Right atrium auricular region (tissue), 2 donors: ENCODE measurements at places on chromosomes 5 and 9. TPM values are rescaled to one million over a fixed set of nuclear protein-coding genes. Genes with fewer than 3 reads are reported as not detected.

SLC45A2 gene
- total RNA-seq, result 0.82 TPM

LHX3 gene
- total RNA-seq, result not detected

GRCh38 chr9:127061411-127061810 is 61.0 kb downstream of the ANGPTL2 start:
- DNase-seq, result peak; percentile 16

ACTBL2 gene
- not detected for total RNA-seq

DNA sequence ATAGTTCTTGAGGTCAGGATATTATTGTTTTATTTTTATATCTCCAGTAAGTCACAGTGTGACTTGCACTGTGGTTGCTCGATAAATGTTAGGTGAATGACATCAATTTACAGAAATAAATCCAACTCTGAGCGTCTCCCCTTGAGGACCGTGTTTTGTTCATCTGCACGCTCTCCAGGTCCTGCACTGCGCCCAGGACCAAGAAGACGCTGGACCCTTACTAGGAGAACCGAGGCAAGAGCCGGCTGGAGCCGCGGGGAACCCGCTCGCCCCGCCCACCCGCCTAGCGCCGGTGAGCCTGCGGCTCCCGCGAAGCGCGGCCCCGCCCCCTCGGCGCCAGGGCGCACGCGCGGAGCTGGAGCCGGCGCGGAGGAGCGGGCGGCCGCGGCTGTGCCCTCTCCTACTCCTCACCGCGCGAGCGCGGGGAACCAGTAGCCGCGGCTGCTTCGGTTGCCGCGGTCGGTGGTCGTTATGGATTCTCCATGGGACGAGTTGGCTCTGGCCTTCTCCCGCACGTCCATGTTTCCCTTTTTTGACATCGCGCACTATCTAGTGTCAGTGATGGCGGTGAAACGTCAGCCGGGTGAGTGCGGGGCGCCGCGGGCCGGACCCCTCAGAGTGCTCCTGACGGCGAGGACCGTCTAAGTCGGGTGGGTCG is at the start of gene TMEM38B:
Gene TMEM38B, plus strand, starts transcription at position 352 of the 658 bp plus-strand sequence. Its CDS starts 120 bp downstream, at position 472.
- peak; percentile 71 for DNase-seq

- no peak for DNase-seq
Measured at GRCh38 chr9:94017939-94018531, 62.9 kb upstream of the BARX1 start.

GRCh38 chr5:115816226-115817081 is at the start of gene CDO1:
CDO1 (minus strand) TSS chr5:115816659; CDS start chr5:115816397, 262 bp downstream.
- peak; percentile 72 for DNase-seq

GRCh38 chr9:33331377-33331891 is 41.1 kb downstream of the NFX1 start:
- DNase-seq, result no peak

- no peak for DNase-seq
Measured at GRCh38 chr5:86546044-86546443, 71.7 kb upstream of the COX7C start.

- no peak for DNase-seq
Measured at GRCh38 chr9:137759117-137759516, 118.5 kb upstream of the CACNA1B start.

GRCh38 chr5:143304836-143305475 is 98.5 kb downstream of the NR3C1 start:
- no peak for DNase-seq
